ENCODE measurements at places on chromosomes 13 and 19.
A peak's percentile ranks its signal among the peaks of the same experiment; 100 is the strongest.

DNA sequence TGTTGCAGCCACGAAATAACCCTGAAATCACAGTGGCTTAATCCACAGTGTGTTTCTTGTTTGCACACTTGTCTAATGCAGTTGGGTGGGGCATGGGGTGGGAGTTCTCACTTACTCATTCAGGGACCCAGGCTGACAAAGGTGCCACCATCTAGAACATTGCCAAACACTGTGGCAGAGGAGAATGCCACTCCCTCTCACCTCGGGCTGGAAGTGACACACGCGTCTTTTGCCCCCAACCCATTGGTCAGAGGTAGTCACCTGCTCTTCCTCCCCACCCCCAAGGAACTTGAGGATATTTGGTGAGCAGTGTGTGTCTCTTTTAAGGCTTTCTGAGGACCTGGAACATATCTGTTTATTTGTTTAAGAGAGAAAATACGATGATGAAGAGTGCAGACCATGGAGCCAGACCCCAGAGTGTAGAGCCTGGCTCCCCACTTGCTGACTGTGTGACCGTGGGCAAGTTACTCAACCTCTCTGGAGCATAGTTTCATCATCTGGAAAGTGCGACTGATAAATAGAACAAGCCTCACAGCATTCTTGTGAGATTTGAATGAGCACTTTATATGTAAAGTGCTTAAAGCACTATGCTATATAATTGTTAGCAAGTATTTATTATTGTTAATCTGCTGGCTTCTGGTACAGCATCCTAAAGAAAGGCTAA, 17.4 kb downstream of the GPR183 start:
- DNase-seq: no peak

DNA sequence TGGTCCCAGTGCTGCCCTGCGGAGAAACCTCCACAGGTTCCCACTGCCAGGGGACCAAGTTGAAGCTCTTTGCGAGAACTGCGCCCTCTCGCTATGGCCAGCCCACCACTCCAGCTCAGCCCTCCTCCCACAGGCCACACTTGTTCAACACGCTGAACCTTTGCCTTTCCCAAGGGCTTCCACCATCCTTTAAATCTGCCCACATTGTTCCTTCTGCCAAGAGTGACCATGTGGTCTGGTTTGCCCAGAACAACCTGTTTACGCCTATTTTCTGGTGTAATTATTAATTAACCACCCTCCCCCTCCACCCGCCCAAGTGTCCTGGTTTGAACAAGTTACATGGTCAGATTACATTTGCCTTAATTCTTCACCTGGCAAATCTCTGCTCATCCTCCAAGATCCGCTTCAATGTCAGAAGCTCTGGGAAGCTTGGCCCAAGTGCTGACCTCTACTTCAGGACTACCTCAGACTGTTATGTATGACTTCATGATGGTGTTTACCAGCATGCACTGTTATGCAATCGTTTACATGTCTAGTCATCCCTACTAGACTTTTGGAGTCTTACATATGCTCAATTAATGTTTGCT, 12.0 kb upstream of the USP12 start:
- no peak for DNase-seq

DNA sequence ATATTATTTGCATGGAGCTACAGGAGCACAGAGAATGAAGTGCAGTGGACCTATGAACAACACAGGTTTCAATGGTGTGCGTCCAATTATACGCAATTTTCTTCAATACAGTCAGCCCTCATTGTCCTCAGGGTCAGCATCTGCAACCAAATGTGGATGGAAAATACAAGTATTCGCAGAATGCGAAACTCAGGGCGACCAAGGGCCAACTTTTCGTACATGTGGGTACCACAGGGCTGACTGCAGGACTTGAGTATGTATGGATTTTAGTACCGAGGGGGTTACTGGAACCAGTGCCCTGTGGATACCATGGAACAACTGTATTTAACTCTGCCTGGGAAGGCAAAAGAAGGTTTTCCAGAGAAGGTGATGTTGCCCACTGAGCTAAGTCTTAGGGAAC, 10.2 kb downstream of the LCP1 start:
- DNase-seq: no peak

- no peak for DNase-seq
Observed at GRCh38 chr19:30667227-30667626, 295.0 kb downstream of the ZNF536 start.

DNA sequence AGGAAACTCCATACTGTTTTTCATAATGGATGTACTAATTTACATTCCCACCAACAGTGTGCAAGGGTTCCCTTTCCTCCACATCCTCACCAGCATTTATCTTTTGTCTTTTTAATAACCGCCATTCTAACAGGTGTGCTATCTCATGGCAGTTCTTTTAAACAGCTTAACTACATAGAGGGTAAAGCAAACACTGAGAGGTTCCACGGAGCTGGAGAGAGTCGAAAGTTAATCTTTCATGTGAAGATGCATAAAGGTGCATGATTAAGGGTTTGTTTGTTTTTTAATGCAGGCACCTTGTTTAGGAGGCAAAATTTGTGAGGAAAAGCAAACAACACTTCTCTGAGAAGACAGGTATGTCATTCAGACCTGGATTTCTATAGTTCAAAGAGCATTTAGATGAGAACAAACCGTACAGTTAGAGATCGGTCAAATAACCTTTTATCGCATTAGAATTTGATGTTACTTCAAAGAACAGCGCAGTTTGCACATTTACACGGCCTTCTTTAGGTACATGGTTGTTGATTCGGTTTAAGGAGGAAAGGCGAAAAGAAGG, 193.9 kb downstream of the RBM26 start:
- peak; percentile 90 for DNase-seq

DNA sequence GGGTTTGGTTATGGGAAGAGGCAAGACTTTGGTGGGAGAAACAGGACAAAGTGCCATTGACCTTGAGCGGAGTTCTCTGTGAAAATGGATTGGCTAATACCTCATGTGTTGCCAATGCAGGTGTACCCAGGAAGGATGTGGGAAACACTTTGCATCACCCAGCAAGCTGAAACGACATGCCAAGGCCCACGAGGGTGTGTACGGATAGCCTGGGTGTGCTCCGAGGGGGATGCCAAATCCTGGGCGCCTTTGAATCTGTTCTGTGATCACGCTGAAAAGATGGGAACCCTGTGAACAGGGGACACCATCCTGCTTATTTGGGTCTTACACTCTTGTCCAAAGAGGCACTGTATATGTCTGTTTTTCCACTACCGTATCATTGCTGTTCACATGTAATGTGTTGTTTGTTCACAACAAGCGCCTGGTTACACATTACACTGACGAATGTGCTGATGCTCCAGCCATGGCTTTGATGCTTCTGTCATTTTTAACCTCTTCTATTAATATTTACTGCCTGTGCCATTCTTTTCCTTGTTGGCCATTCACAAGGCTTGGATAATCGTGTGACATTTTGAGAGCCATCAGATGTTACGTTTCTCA, 8.3 kb downstream of the GTF3A start:
- DNase-seq: no peak

Data from NCI-H69 (cell line).